Stimulated activated CD8-positive, alpha-beta memory T cell treated with anti-CD3 and anti-CD28 coated beads, Interleukin-7, amount 100 ng/mL, for 1 hour (primary cell): ENCODE measurements at places on chromosomes 13 and 19.
A peak's percentile ranks its signal among the peaks of the same experiment; 100 is the strongest.

DNA sequence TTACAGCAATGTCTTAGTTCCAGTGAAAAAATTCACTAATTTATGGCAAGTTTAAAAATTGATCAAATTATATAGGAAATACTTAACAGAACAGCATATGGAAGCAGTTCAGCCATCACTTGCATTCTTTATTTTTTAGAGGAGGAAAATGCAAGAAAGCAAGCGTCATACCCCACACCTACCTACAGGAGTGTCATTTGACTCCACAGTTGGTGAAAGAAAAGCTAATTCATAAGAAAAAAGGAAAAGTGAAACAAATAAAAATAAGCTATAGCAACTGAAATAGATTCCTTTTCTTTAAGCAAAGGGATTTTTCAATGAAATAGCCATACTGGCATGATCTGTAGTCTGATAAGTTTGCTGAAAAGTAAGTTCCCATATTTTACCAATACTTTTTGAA lies 111.0 kb downstream of the DOCK9 start:
- no peak for DNase-seq

GRCh38 chr19:16801600-16802013 lies 27.6 kb upstream of the SIN3B start:
- no peak for DNase-seq

GRCh38 chr19:57410877-57411671 lies at the start of gene ZNF17:
Gene ZNF17, plus strand, starts transcription at chr19:57411161. Its CDS starts 2,455 bp downstream, at chr19:57413616.
- peak; percentile 78 for DNase-seq

DNA sequence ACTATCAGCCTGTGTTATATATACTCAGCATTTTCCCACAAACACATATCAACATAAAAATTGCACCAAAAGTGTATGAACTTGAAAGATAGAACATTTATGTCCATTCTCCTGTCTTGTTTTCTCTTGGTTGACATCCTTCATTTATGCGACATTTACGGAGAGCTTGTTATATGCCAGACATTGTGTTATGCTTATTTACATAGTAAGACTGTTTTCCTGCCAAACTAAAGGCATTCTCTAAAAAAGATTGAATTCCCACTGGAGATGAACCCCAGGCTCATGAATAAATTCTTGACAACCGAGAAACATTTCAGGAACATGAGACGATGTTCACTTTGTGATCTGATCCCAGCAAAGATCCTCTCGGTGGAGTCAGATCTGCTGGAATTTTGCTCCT lies 131.0 kb downstream of the RAP2A start:
- no peak for DNase-seq

- DNase-seq: no peak
Observed at GRCh38 chr13:81017513-81018152, 676.7 kb upstream of the SPRY2 start.
